HepG2 (cell line): ENCODE measurements at places on chromosomes 7 and 10. TPM values are rescaled to one million over a fixed set of nuclear protein-coding genes. Genes with fewer than 3 reads are reported as not detected.
A peak's percentile ranks its signal among the peaks of the same experiment; 100 is the strongest.

ACHE gene
- 0.18 TPM in 1 of 2 replicates, not detected in the other for total RNA-seq

GRCh38 chr7:136635751-136636150 lies 232.7 kb upstream of the CHRM2 start:
- no peak for DNase-seq

- DNase-seq = no peak
These were observed 63.7 kb upstream of the APBB1IP start for GRCh38 chr10:26374426-26374825.

- no peak for DNase-seq
These were observed 119.0 kb upstream of the SORCS3 start for GRCh38 chr10:104521901-104522694.

DNA sequence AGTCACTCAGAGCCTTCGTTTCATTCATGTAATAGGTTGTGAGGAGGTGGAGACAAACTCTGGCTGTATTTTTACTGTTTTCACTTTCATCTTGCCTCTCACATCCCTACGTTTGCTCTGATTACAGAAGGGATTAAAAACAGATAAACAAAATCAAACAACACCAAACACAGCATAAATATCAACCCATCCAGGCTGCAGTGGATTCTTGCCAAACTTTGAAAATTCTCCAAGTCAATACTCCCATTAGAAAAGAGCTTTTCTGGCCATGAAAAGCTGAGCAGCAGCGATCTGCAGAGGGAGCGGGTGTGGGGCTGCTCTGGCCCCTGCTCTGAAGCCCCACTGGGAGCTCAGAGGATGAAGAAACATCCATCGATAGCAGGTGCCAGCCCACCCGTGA lies 283.2 kb downstream of the WDR37 start:
- DNase-seq = no peak

GRCh38 chr10:28217848-28218247 lies 85.0 kb downstream of the MPP7 start:
- no peak for DNase-seq

DNA sequence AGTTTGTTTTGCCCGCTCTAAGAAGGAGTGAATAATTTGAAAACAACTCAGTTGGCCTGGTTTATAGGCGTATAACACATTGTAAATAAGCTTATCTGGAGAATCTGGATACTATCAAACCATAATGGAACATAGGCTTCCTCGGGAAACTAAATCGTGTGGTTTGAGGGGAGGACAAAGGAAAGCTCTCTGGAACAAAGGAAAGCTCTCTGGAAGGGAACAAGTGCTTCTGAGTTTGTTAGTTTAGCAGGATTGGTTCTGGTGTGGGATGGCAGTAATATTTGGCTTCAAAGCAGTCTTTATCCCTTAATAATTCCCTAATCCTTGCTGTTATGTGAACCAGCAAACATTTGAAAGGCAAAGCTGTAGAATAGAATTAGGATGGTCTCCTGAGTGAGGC lies 15.0 kb upstream of the SLK start:
- no peak for DNase-seq

ADAM8 gene
- total RNA-seq = 0.07 and 0.93 TPM in 2 replicates

- no peak for DNase-seq
These were observed 72.6 kb upstream of the RHOBTB1 start for GRCh38 chr10:61016630-61017029.

PRLHR gene
- total RNA-seq = not detected in 2 replicates

GRCh38 chr7:142434666-142435167 lies 176.9 kb upstream of the PRSS58 start:
- no peak for DNase-seq

- no peak for DNase-seq
These were observed 28.2 kb downstream of the PTPRE start for GRCh38 chr10:127935071-127935561.

CRHR2 gene
- not detected in 2 replicates for total RNA-seq

XRCC2 gene
- 13.2 and 14.5 TPM in 2 replicates for total RNA-seq

DNA sequence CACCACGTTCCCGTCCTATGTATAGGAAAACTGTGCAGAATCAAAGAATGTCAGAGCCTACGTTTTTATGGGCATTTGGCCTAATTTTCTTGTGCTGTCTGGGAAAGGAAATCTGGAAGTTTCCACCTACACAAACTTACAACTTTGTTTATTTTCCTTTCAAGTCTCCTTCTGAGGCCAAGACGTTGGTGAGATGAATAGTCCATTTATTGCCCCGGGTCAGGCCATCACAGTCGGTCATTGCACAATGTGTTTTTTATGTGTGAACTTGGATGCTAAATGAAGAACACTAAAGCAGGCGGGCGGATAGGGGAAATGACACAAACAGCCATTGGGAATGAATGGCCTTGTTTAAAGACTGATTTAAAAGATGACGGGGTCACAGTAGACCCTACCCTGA lies 38.6 kb downstream of the TRIL start:
- DNase-seq = no peak

ZNF746 gene
- 8.0 and 8.1 TPM in 2 replicates for total RNA-seq

GRCh38 chr10:87092376-87092860 lies 2.2 kb downstream of the GLUD1 start:
- no peak for DNase-seq

GPR15LG gene
- total RNA-seq = not detected in 2 replicates

DNA sequence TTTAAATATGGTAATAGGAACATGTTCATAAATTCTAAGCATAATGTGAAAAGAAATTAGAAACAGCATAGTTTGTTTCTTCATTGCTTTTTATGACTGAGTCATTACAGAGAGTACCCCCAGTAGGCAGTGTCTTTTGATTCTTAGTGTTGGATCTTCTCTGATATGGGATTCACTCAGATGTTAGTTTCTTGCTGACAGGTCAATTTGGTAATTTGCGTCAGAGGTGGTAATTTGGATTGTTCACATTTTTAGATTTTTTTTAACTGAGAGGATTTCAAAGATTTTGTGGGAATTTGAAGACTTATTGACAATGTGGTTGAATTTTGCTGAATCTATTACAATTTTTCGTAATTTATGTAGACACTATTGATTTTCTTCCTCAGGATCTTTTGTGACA lies 2.1 kb downstream of the HSPA14 start:
- no peak for DNase-seq

CFAP58 gene
- not detected in 2 replicates for total RNA-seq

INMT gene
- not detected in 2 replicates for total RNA-seq

PKD1L1 gene
- total RNA-seq = not detected in 2 replicates

NYAP1 gene
- total RNA-seq = 0.15 TPM in 2 replicates

KLLN gene
- 0.39 and 0.44 TPM in 2 replicates for total RNA-seq

- no peak for DNase-seq
These were observed 12.7 kb downstream of the SKIDA1 start for GRCh38 chr10:21512573-21513404.

- DNase-seq = no peak
These were observed 132.1 kb upstream of the NPS start for GRCh38 chr10:127417031-127417430.

DNA sequence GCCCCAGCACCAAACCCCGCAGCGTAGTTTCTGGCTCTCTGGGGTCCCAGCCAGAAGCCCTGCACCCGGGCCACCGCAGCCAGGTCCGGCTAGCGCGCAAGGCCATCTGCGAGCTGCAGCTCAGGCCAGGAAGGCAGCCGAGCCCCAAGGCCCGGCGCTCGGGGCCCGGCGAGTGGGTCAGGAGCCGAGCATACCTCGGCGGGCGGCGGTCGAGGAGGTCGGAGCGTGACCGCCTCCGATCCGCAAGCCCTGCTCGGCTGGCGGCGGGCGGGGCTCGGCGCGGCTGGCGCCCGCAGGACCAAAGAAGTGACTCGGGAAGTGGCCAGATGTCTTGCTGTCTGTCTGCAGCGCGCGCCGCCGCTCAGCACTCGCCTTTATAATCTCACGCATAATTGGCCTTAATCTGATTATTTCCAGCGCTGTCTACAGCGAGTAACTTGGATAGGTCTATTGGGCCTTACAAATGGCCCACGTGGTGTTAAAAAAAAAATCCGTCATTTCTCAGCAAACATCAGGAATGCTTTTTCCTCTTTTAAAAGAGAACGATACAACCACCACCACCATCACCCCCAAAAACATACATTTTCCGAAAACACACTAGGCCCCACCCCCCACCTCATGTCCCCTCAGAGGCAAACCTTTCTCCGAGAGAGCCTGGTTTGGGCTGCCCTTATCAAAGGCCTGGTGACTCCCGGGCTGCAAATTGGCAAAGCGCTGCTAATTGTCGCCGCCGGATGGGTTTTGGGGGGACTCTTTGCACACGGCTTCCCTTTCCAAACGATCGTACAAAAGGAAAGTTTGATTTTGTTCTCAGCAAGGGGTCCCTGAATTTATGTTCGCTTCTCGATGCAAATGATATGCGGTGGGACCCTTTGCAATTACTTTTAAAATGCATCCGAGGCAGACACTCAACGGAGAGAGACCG lies at the start of gene DRGX:
TSS of gene DRGX (minus strand) at position 349 of the 925 bp plus-strand sequence. CDS start 649 bp downstream, outside the sequence.
- DNase-seq = no peak

DNA sequence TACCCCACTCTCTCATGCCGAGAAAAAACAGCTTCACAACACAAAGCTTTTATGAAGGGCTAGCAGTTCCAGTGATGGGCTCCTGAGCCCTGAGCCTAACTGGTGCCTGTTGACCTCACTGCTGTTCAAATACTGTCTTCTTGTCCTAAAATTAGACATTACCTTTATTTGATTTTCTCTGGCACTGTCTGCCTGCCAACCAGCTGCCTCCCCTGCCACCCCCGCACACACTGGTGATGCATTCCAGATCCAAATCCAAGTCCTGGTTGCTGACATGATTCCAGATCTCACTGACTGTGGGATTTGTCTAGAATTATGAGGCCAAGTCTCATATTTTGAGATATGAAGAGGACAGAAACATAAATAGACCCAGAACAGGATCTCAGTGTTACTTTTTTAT lies 816.2 kb downstream of the NRG3 start:
- no peak for DNase-seq

DNA sequence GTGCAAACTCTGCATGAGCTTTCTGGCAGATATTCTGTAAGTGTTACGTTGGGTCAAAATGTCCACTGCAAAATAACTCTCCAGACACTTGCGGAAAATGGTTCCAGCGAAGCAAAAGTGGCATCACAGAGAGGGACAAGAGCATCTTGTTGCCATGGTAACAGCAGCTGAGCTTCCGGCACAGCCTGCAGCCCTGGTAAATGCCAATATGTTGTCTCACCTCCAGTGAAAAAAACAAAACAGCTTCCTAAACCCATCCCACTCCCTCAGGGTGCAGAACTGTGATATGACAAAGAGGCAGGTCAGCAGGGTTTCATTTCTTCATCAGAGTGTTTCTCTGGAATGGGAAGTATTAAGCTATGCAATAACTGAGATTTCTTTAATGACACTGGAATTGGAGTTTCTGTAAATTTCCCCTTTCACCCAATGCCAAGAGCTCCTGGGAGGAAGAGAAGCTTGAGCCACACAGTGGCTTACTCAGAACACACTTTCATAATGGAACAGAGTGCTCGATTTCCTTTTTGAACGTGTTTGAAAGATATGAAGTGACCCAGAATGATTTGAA lies 65.6 kb downstream of the FOXI2 start:
- no peak for DNase-seq

DNA sequence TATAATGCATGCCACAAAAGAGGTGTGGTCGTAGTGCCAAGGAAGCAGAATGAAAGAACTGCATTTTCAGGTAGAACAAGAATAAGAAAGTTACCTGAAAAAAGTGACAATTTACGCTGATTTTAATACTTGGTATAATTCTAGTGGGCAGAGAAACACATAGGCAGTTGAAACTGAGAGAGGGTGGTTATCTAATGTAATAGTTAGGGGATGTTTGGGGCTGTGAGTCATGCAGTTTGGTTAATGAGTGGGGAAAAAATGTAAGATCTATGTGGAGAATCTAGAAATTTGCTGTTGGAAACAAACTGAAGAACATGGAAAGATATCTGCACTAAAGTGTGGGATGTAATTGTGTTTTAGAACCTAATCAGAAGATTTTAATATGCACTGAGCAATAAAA lies 33.7 kb downstream of the ZNF37A start:
- no peak for DNase-seq

DNA sequence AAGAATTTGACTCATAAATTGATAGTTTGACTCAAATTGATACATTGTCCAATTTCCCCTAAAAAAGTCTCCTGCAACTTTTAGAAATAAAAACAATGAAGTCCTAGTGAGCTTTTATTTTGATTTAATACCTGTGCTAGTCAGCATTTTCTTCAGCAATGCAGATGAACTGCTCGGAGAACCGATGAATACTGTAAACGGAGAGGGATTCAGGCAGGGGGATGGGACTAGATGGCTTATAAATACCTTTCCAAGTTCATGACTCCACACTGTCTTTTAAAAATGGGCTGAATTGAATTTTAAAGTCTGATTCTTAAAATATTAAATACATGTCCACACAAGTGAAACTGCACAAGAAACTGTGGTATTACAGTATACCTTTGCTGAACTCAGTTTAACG lies 12.7 kb downstream of the EEPD1 start:
- DNase-seq = no peak

GRCh38 chr7:26657686-26658388 lies 206.6 kb downstream of the SKAP2 start:
- no peak for DNase-seq

DNA sequence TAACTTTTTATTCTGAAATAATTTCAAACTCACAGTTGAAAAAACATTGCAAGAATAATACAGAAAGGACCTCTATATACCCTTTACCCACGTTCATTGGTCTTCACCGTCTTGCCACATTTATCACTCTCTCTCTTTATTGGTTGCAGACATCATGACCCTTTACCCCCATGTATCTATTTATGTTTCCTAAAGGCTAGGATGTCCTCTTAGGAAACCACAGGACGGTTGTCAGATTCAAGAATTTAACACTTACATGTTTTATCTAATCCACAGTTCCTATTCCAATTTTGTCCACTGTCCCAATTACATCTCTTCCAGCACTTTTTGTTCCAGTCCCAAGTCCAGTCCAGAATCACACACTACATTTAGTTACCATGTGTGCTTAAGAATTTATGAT lies 67.6 kb upstream of the FGFR2 start:
- no peak for DNase-seq

DNA sequence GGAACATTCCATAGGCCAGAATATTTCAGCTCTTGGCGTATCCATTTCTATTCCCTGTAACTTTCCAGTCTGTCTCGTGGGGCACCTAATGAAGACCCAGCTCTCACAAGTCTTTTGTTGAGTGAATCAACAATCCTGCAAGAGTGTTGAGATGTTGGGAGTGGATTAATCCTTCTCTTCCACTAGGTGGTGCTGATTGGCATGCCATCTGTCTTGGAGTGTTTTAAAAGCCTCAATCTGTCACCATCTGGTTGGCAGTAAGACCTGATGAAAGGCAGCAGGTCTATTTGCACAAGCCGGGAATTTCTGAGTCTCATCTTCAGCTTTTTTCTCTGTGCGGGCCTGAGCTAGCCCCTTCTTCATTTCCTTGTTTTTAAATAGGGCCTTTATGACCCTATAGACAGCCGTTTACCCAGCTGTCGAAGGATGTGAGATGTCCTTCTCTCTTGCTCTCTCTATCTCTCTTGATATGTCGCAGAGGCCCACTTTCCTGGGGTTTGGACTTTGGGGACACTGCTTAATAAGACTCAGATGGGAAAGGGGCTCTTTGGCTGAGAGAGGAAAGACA lies 180.5 kb downstream of the ZNF365 start:
- peak; percentile 16 for DNase-seq

CRTAC1 gene
- total RNA-seq = not detected in 2 replicates

- DNase-seq = no peak
These were observed 24.5 kb downstream of the MRC1 start for GRCh38 chr10:17833656-17834055.

VCL gene
- 23.7 and 26.9 TPM in 2 replicates for total RNA-seq

SLIT1 gene
- total RNA-seq = 0.07 and 0.33 TPM in 2 replicates
